ENCODE measurements at places on chromosomes 7 and 10. TPM values are rescaled to one million over a fixed set of nuclear protein-coding genes. Genes with fewer than 3 reads are reported as not detected.

Gene ANKRD1
- total RNA-seq = 14.5 TPM

Gene SLC18A2
- total RNA-seq = not detected

Gene STRIP2
- 1.6 TPM for total RNA-seq

Gene DGKI
- total RNA-seq = 5.2 TPM

Gene ASZ1
- not detected for total RNA-seq

Gene R3HCC1L
- 18.8 TPM for total RNA-seq

Gene LIPJ
- total RNA-seq = not detected

Gene CFAP43
- total RNA-seq = 1.6 TPM

Gene TUBAL3
- total RNA-seq = not detected

Gene TRIM73
- total RNA-seq = 2.4 TPM

Gene POLL
- 18.8 TPM for total RNA-seq

Gene ATP5F1C
- total RNA-seq = 178 TPM

Gene WDR86
- total RNA-seq = 13.7 TPM

Gene CDNF
- 2.0 TPM for total RNA-seq

Gene VAX1
- total RNA-seq = not detected

Gene CPED1
- total RNA-seq = 0.39 TPM

Gene GIMAP8
- total RNA-seq = not detected

Gene MYL10
- not detected for total RNA-seq

Gene MBL2
- not detected for total RNA-seq

Gene SPDYE2
- total RNA-seq = not detected

Gene HABP2
- not detected for total RNA-seq

Gene FAM131B
- 1.4 TPM for total RNA-seq

Gene AGR2
- total RNA-seq = 870 TPM

Gene CPN1
- total RNA-seq = not detected

Gene CDK6
- 134 TPM for total RNA-seq

Gene PLCE1
- total RNA-seq = under 0.01 TPM

Gene HKDC1
- under 0.01 TPM for total RNA-seq

Gene AKR1C8
- total RNA-seq = not detected

Gene C10orf105
- not detected for total RNA-seq

Gene ADIRF
- not detected for total RNA-seq

Gene KCP
- 0.33 TPM for total RNA-seq

Gene AKR1D1
- not detected for total RNA-seq

Gene NRCAM
- 14.6 TPM for total RNA-seq

Gene PPP3CB
- 20.3 TPM for total RNA-seq

Gene TUBB8
- not detected for total RNA-seq

Measured in placental epithelial cell (primary cell).